ENCODE measurements at places on chromosomes 2 and 18.

DNA sequence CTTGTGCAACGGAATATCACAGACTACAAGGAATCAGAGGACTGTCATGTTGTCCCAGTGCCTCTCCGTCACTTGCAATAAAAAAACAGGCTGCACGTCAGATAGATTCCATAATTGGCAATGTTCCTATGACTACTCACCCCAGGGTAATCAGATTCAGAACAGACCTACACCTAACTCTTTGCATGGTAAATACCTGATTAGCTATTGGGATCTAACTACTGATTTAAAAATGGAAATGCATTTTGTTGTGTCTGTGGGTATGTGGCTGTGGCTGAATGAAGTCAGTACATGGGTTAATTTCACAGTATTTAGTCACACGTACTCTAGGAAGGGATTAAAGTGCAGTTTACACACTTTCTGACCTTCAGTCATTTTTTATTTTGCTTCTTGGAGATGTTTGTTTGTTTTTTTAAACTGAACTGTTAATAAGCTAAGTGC is 91.7 kb downstream of the SCN3A start:
- DNase-seq = no peak

GRCh38 chr2:236988690-236989624 is 96.7 kb upstream of the COPS8 start:
- DNase-seq = no peak

DNA sequence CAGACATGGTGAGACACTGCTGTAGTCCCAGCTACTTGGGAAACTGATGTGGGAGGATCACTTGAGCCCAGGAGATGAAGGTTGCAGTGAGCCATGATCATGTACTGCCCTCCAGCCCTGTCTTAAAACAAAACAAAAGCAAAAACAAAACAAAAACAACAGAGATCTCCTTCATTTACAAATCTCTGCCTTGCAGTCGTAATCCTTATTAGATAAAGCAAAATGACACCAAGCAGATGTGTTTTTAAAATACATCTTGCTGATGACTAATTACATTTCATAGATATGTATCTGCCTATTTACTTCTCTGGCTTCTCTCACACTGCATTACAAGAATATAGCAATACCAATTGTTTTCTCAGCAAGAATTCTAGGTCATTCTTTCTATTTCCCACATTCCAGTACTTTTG is 22.8 kb downstream of the NFE2L2 start:
- no peak for DNase-seq

DNA sequence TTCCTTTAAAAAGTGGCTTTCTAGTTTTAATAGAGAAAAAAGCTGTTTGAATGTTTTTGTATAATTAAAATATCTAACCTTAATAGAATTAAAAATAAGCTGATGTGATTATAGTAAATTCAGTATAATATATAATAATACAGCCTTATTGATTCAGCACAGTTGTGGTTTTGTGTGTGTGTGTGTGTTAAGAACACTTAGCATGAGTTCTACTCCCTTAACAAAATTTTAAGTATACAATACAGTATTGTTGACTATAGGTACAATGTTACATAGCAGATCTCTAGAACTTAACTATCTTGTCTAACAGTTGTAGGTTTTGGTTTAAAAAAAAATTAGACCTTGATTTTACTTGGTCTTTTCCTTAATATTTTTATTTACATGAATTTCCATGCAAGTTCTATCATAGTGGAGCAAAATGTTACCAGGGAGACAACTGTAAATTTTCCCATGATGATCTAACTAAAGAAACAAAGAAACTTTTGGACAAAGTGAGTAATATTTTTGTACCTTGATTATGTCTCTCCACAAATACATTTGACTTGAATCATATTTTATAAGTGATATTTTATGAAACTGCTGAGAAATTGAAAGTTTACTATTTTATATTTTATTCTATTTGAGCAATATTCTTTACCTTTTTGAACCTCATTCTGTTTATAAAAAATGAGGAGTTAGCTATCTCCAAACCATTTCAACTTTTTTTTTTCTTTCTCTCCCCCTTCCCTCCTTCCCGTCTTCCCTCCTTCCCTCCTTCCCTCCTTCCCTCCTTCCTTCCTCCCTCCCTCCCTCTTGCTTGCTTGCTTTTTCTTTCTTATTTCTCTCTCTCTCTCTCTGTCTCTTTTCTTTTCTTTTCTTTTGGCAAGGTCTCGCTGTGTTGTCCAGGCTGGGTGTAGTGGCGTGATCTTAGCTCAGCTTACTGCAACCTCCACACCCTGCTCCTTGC is 46.3 kb downstream of the ZC3H6 start:
- no peak for DNase-seq

DNA sequence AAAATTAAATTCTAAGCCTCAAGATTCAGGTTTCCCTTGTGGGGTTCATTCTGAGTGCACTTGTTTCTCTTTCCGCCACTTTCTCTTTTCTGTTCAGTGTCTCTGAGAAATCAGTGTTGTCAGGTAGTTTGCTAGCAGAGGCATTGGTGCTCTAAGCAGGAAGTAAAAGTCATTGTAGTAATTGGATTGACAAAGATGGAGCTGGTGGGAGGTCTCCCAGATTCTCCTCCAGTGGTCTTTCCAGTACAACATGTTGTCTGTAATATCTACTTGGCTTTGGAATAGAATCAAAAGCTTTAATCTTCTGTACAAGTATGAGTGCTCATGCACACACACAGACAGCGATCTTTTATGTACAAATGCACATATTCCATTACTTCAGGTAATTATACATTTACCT is 135.6 kb downstream of the KLHL14 start:
- no peak for DNase-seq

- no peak for DNase-seq
These were observed 540.5 kb downstream of the SLC4A3 start for GRCh38 chr2:220167956-220168355.

GRCh38 chr2:45330108-45330507 is 281.0 kb downstream of the SRBD1 start:
- DNase-seq = no peak

GRCh38 chr2:61218817-61219170 is 56.8 kb downstream of the C2orf74 start:
- no peak for DNase-seq

GRCh38 chr18:52339891-52340371 is at the start of gene DCC:
TSS of gene DCC (plus strand) at chr18:52340197. CDS start at chr18:52340788, 591 bp downstream.
- DNase-seq = peak; percentile 36

GRCh38 chr2:8629402-8629801 is 52.5 kb upstream of the ID2 start:
- DNase-seq = no peak

- no peak for DNase-seq
These were observed 11.9 kb downstream of the KCNG2 start for GRCh38 chr18:79809482-79810192.
